Hematopoietic multipotent progenitor cell treated with erythropoietin and hydrocortisone succinate and interleukin-3 and kit ligand, for 4 days (in vitro differentiated cells): ENCODE measurements at places on chromosomes 1 and 21.
A peak's percentile ranks its signal among the peaks of the same experiment; 100 is the strongest.

DNA sequence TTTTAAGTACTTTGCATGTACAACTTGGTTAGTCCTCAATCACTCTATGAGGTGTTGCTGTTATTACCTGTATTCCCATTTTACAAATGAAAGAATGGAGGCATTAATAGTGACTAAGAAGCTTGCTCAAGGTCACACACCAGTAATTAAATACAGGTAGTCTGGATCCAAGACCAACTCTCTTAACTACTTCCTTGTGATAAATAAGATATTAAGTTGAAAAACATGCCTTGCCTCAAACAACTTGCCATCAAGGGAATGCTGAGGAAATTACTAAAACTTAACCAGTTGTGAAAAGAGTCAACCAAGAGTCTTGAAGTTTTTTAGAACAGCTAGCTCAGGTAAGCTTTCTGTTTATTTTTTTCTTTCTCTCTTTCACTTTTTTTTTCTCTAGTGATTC is 21.0 kb upstream of the LAMC1 start:
- DNase-seq = no peak

DNA sequence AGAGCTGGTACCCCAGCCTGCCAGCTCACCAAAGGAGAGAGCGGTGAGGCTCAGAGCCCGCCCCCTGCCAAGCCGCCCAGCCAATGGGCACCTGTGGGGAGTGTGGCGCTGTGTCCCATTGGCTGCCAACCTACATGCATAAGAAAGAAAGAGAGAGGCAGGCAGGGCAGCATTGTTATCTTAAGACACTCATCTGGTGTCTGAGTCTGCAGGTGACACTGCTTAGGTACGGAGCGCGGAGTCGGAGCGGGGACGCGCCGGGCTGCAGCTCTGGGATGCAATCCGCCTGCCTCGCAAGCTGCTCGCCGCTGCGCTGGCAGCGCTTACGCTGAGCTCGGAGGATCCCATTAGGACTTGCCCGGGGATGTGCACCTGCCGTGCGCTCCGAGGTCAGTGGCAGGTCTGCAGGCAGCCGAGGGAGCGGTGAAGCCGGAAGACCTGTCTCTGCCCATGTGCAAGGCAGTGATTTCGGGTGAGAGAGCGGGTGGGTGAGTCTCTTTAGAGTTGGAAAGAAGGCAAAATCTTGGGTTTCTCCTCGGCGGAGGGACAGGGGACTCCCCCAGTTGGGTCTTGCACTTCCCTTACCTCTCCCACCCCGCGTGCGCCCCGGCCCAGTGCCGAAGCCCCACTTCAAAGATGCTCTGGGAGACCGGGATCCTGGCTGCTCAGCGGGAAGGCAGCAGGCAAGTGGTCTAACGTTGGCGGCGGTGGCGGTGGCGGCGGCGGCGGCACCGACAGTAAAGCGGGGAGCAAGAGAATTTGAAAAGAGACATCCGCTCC is at the start of gene BRINP2:
BRINP2 (plus strand) TSS at position 203 of the 780 bp plus-strand sequence. CDS start 58,919 bp downstream, outside the sequence.
- peak; percentile 2 for DNase-seq

GRCh38 chr1:186112280-186112679 is 262.8 kb downstream of the TPR start:
- DNase-seq = peak; percentile 88

DNA sequence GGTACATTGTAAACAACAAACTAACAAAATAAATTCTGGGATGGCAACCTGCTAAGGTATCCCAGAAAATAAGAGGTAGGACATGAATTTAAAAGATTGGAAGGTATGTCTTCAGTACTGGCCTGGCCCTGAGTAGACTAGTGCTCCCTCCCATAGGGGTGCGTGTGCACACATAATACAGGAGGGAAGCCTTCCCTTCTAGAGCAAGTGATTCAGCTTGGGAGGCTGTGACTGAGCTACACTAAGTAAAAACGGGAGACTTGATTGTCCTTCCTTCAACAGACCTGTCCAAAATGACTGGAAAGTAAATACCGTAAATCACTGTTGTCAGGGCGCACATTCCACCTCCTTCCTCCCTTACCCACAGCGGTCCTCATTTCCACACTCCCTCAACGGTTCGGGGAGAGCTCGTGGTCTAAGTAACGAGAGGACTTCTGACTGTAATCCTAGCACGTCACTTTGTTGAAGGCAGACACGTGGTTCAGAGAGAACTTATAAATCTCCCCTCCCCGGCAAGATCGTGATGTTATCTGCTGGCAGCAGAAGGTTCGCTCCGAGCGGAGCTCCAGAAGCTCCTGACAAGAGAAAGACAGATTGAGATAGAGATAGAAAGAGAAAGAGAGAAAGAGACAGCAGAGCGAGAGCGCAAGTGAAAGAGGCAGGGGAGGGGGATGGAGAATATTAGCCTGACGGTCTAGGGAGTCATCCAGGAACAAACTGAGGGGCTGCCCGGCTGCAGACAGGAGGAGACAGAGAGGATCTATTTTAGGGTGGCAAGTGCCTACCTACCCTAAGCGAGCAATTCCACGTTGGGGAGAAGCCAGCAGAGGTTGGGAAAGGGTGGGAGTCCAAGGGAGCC is at the start of gene TGFB2:
TGFB2 (plus strand) TSS at position 523 of the 859 bp plus-strand sequence. CDS start 1,366 bp downstream, outside the sequence.
- peak; percentile 75 for DNase-seq

DNA sequence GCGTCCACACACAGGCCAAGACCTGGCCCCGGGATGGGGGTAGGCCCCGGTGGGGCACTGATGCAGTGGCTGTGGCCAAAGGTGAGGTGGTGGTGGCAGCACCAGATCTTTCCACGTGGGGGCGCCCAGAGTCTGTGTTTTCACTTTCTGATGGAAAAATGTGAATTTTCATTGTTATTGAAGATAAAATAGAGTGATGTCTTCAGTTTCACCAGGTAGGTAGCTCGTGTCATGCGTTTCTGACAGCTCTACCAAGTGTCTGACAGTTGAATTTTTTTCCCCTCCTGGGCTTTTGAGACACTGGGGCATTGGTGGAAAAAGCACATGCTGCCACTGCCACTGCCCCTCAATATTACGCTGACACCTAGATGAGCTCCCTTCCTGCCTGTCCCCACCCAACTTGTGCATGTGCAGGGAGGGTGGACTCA is 40.0 kb upstream of the MAGOH start:
- DNase-seq = peak; percentile 68

DNA sequence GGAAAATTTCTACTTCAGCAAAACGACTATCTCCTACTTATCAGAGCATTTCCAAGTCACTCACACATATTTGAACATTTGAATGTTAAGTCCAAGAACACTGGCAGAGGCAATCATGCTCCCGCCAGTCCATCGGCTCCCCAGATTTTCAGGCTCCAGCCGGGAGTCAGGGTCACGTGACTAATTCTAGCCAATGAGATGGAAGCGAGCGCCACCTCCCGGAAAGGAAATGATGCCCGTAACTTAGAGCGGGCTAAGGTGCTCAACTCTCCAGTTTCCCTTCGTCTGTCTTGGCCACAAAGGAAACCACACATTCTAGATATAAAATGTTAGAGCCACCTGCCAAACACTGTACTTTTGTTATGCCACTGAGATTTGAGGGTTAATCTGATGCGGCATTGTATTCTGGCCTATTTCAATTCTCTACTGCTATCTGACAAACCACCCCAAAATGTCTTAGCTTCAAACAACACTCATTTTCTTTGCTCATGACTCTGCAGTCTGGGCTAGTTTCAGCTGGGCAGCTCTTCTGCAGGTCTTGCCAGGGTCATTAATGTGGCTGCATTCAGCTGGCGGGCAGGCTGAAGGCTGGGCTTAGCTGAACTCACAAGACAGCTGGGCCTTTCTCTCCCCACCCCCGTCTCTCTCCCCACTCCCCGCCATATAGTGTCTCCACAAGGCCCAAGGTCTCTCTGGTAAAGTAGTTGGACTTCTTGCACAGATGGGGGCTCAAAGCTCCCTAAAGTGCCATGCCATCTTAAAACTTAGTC is 16.5 kb upstream of the LHX4 start:
- peak; percentile 40 for DNase-seq

- DNase-seq = no peak
Observed at GRCh38 chr1:183887826-183888819, 83.2 kb downstream of the RGL1 start.

DNA sequence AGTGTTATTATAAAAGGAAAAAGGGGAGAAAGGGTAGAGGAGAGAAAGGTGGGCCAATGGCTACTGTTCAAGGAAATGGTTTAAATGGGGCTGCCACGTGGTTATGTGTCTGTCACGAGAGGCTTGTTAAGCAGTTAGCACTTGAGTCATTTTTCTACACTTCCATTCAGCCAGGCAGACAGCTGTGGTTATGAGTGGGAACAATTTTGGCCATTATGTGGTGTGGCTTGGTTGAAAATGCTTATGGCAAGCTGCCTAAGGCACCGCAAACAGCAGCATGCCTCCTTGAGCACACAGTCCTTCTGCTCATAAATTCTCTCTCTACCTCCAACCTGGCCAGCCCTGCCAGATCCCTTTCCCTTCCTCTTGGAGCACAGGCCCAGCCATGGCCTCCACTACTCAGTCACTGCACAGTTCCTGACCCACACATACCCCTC is 3.2 kb upstream of the SRM start:
- peak; percentile 39 for DNase-seq

GRCh38 chr1:25996966-25997827 is 666 bp downstream of the PAFAH2 start:
- peak; percentile 93 for DNase-seq

DNA sequence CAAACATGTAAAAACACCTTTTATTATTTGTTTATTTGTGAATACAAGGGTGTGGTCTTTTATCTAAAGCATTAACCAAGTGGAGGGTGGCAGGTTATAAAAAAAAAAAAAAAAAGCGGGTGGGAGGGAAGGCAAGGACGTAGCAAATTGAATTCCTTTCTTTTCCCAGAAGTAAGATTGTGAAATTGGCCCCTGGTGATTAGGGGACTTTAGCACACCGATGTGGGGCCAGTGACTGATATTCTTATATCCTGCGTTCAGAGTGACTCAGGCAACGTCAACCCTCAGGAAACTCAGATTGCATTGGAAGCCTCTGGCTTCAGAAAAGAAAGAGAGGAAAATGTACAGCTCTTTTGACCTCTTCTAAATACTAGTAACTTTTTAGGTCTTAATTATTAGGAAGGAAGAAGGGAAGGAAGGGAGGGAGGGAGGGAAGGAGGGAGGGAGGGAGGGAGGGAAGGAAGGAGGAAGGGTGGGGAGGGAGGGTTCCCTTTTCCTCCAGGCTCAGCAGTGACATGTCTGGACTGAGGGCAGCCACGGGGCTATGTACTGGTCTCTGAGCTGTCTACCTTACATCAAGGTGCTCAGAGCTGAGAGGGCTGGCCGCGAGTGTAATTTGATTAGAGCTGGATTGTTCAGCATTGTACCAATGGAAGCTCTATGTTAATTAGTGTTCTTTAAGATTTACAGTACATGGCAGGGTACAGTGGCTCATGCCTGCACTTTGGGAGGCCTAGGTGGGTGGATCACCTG is 30.2 kb downstream of the EVA1C start:
- DNase-seq = no peak

DNA sequence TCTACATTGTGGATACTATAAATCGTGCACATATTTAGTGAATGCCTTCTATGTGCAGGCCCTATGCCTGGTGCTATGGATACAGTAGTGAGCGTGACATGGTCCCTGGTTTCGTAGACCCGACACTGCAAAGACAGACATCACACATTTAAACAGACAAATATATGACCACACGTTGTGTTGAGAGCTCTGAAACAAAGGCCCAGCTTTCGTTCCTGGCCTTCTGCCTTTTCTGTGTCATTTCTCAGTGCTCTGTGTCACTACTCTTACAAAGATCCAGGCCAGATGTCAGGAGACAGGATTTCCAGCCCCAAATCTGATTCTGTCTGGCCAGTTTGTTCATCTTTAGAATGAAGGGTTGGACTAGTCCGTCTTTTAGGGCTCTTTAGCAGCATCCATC is 19.3 kb upstream of the TRABD2B start:
- DNase-seq = no peak

GRCh38 chr1:153493343-153493960 is 33.0 kb upstream of the S100A7 start:
- DNase-seq = no peak

DNA sequence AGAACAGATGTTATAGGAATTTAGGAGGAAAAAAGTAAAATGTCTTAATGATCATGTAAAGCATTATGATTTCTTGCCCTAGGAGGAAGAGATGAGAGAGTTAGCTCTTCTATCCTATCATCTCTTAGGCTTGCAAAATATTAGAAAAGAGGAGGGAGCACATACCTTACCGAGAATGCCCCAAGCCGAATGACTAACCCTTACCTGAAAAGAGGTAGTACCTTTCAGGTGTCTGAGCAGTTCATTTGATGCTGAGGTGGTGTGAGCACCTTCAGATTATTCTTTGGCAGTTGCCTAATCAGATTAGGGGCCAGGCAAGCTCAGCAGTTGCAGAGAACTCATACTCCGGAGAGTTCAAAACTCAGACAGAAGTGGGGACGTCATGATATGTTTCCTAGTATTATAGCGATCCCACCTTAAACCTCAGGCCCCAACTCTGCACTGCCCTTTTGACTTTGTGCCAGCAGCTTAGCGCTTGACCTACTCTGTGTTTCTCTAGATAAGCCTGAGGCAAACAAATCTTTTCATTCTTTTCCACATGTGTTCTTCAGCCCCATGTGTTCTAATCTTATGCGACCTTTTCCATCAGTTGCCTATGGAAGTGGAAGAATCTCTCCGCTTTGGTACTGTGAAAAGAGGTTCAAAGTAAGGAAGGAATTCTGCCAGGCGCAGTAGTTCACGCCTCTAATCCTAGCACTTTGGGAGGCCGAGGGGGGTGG is 52.5 kb downstream of the ATP2B4 start:
- peak; percentile 71 for DNase-seq

DNA sequence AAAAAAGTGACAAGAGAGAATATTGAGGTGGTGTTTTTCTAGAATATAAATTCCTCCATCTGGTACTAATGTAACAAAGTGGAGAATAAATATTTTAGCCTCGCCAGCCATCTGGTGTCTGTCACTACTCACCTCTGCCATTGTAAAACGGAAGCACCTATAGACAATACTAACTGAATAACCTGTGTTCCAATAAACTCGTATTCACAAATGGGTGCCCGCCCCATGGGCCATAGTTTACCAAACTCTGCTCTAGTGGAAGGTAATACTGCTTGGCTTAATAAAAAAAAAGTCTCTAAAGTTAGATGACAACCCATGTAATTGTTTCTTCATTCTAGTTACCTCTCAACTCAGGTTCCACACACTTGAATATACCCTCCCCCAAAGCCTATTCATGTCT is 8.1 kb downstream of the MIS18A start:
- DNase-seq = no peak
